ENCODE measurements at places on chromosomes 11 and 22.

GRCh38 chr11:134271978-134272377, 4.2 kb upstream of the GLB1L3 start:
- no peak for DNase-seq

GRCh38 chr11:72808331-72808798, 5.8 kb upstream of the ATG16L2 start:
- no peak for DNase-seq

DNA sequence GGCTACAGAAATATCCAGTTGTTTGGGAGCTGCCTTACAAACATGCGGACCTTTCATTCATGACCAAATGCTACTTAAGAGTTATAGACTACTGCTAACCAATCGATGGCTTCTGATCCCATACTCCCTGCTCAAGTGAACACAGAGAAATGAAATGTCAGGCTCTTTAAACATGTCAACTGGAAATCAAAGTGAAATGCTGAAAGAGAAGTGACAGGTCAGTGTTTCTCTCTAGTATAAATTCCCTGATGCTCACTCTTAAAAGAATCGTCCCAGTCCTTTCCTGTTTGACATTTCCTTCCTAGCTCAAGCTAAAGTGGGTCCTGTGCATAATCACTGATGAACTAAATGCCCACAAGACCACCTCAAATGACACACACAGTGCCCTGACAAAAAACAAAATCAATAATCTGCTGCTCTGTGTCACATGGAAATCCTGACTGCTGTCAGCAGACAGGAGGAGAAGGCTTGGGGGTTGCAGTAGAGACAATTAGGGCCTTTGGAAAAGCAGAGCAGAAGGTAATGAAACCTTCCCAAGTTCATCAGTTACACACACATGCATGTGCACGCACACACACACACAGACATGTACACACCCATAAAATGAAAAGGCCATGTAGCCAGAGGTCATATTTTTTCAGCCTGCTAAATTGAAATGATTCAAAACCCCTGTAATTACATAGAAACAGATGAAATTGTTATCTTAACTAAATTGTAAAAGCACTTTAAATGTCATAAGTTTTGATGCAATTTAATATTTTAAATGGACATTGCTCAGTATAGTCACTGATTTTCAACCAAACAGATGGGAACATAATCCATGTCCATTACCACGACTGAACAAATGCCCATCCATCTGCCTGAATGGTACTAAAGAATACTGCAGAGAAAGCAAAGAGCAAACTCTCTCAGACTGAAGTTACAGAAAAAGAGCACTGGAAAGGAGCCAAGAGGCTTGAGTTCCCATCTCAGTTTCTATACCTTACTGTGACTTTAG, 330.7 kb downstream of the TTC28 start:
- DNase-seq = no peak

DNA sequence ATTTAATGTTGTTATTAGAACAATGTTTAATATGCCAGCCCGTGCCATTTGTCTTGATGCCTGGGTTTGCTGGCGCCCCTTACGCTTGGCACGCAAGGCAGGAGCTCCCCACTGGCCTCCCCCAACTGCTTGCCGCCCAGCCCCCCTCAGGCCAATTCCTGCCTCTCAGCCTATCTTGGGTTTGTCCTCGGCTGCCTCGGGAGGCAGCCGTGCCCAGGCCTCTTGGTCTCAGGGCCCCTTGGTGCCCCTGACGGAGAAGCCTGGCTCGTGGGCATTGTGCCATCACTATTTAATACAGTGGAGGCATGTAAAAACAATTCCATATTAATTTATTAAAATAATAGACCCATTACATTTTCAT, 119.8 kb downstream of the KCNQ1OT1 start:
- DNase-seq = no peak

DNA sequence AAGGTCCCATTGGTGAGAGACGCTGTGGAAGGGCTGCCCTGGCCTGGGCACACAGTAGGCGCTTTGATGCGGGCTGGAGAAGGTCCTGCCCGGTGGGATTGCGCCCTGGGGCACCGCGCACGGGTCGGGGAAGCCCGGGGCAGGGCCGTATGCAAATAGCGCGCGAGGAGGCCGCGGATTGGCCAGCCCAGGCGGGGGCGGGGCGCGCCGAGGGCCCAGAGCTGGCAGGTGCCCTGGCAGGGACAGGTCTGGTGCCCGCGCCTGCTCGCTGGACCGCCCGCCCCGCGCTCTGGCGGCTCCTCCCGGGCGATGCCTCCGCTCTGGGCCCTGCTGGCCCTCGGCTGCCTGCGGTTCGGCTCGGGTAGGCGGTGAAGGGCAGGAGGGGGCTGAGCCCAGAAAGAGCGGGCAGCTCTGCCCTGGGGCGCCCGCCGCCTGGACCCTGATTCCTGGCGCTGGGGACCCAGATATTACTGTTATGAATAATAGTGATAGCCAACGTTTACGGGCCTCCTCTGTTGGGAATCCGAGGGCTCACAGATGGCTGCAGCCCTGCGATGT, at the start of gene UPK3A:
TSS of gene UPK3A (plus strand) at position 245 of the 558 bp plus-strand sequence. CDS start at position 310, 65 bp downstream.
- DNase-seq = peak; percentile 60

DNA sequence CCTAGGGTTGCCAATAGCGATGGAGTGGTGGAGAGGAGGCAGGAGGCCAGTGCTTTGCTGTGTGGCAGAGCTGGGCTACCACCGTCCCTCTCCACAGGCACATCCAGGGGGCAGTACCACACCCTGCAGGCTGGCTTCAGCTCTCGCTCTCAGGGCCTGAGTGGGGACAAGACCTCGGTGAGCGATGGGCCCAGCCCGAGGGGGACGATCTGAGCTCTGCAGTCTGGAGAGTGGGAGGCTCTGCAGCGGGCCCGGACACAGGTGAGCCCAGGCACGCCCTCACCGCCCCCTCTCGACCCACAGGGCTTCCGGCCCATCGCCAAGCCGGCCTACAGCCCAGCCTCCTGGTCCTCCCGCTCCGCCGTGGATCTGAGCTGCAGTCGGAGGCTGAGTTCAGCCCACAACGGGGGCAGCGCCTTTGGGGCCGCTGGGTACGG, 2.5 kb downstream of the PKP3 start:
- DNase-seq = no peak

DNA sequence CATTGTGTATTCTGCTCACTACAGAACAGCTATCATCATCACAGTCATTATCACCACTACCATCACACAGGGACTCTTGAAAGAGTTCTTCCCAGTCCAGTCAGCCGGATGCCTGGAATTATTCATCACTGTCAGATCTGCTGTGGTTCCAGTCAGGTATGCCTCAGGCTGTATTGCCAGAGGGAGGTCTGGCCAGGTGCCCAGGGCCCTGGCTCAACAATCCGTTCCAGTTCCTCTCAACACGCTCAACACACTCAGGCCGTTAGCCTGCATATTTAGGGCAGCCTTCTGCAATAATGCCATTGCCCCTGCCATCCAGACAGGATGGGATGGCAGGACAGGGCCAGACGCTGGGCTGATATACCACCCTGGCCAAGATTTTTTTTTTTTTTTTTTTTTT, 28.6 kb upstream of the RASL10A start:
- no peak for DNase-seq

- DNase-seq = no peak
Measured at GRCh38 chr11:95443386-95443785, 212.4 kb upstream of the SESN3 start.

DNA sequence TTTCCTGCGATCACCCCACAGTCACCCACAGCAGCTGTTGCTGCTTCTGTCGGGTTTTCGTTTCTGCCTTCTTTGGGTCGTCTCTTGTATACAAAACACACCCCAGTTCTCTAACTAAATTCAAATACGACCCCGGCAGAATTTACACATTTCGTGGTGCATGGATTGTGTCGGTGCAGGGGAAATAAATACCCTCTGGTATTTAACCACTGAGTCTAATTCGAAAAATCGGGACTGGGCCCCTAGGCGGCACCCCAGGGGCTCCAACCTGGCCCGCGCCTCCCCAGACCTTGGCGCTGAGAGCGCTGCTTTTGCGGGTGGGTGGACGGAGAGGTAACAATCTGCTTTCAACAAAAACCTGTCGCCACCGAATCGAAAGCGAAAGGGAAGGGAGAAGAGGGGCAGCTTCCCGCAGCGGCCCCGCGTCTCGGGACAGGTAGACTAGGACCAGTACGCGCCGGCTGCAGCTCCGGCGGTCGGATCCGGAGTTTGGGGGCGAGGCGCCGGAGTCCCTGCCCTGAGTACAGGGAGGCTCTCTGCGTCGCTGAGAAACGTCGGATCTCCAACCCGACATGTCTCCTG, 4.4 kb downstream of the ALX4 start:
- no peak for DNase-seq

DNA sequence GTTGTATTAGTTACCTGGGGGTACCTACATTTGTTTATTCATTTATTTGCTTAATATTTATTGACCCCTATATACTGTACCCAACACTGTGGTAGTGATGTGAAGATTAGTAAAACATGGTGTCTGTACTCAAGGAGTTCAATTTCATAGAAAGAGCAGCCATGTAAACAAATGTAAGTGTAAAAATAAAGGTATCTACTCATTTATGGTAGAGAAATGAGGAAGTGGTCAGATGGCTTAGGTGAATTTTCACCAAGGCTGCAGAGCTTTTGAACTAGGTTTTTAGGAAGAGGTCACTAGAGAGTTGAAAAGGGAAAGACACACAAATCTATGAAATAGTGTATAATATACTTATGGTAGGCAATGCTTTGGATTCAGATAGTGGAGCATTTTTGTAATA, 11.1 kb downstream of the CTR9 start:
- no peak for DNase-seq

DNA sequence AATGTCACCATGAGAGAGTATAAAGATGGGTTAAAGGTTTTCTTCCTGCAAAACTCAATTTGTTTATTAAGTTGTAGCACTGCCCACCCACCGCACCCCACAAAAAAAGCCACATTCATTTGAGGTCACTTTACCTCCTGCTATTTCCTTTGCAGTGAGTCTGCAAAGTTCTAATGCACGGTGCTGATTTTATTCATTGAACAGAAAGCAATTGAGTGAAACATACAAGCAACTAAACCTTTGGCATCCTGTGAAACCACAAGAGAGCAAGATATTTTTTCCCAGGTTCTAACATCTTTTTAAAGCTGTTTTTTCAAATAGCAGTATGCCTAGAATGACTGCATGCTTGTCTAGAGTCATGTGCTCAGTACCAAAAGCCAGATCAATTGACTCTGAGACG, 39.0 kb downstream of the RRAS2 start:
- DNase-seq = peak; percentile 57

- DNase-seq = no peak
Measured at GRCh38 chr11:34267013-34267412, 90.8 kb downstream of the ABTB2 start.

DNA sequence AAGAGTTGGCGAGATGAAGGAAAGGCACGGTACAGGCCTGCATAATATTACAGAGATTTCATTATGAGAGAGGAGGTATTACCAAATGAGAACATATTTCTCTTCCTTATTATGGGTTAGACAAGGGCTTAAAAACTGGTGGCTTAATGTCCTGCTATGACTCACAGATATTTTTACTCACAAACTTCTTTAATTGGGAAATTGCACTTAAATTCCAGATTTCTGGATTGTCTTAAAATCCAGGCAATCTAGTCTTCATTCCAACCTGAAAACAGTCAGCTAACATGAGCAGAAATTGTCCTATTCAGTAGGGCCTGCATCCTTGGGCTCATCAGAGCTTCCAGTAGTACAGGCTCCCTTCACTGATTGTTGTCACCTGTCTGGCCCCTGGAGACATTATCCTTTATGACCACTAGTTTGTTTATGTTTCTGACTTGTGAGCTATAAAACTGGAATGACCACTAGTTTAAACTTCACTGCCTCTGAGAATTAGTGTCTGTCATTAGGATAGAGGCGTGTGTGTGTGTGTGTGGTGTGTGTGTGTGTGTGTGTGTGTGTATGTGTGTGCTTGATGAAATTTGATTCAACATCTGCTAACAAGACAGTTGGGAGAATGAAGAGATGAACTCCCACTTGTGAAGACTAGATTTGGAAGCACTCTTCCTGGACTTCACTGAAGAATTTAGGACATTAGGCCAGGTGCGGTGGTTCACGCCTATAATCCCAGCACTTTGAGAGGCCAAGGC, 25.1 kb downstream of the DBX1 start:
- DNase-seq = no peak

DNA sequence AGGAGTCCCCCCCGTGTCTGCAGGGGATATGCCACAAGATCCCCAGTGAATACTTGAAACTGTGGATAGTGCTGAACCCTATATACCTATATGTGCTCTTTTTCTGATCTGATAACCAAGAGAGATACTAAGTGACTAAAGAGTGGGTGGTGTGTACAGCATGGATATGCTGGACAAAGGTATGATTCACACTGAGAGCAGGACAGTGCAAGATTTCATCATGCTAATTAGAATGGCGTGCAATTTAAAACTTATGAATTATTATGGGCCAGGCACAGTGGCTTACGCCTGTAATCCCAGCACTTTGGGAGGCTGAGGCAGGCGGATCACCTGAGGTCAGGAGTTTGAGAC, 90.2 kb upstream of the ALKBH3 start:
- no peak for DNase-seq
